ENCODE measurements at places on chromosomes 11 and 22.

- DNase-seq, result no peak
Measured at GRCh38 chr11:12102588-12103410, 7.6 kb upstream of the MICAL2 start.

GRCh38 chr11:130206141-130206540 lies 46.6 kb downstream of the ST14 start:
- no peak for DNase-seq

GRCh38 chr11:10294290-10294953 lies 403 bp upstream of the SBF2 start:
- DNase-seq, result no peak

- no peak for DNase-seq
Measured at GRCh38 chr22:48091060-48091650, 1328.7 kb downstream of the TBC1D22A start.

GRCh38 chr11:67006029-67006884 lies 16.7 kb upstream of the SYT12 start:
- no peak for DNase-seq

DNA sequence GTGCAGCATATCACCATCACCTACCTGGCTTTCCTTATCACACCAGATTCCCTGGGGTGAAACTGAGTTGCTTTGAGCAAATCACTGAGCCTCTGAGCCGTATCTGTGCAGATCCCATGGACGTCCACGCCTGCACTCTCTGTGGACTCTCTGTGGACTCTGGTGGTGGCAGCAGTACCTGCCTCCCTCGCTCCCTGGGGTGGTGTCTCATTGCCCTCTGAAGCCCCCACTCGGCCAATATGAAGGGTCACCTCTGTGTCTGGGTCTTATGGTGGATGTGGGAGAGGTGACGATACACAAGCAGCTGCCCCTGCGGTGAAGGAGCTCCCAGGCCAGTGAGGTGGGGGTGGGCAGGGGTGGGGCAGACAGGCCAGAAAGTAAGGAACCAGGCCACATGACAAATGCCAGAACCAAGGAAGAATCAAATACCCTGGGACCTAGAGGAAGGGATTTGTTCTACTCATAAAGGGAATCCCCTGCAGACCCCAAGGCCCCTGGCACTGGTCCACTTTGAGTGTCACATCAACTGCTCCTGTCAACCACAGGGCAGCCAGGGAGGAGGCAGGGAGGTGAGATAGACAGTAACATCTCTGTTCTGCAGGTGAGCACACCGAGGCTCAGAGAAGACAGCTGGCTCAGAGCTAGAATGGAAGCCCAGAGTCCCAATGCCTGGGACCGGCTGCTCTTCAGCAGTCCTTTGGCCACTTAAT lies 9.2 kb upstream of the CHST1 start:
- DNase-seq, result no peak

GRCh38 chr22:48060266-48060665 lies 1297.8 kb downstream of the TBC1D22A start:
- DNase-seq, result no peak

DNA sequence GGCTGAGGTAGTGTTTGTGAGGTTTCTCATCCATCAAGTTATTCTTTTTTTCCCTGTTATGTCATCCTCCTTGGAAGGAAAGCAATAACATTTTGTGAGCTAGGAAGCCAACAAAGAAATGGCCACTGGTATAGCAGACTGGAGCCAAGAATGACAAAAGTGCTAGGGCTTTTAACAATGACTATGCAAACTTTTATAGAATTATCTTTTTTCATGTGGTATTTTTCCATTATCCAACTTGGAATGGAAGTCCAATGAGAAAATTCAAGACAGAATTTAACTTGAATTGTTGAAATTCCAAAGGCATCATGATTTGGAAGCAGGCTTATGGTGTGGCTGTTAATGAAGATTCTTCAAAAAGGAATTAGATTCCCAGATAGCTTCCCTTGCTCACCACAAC lies 216.4 kb upstream of the PDGFD start:
- no peak for DNase-seq

- DNase-seq, result no peak
Measured at GRCh38 chr11:66734215-66734614, 5.2 kb upstream of the SPTBN2 start.

DNA sequence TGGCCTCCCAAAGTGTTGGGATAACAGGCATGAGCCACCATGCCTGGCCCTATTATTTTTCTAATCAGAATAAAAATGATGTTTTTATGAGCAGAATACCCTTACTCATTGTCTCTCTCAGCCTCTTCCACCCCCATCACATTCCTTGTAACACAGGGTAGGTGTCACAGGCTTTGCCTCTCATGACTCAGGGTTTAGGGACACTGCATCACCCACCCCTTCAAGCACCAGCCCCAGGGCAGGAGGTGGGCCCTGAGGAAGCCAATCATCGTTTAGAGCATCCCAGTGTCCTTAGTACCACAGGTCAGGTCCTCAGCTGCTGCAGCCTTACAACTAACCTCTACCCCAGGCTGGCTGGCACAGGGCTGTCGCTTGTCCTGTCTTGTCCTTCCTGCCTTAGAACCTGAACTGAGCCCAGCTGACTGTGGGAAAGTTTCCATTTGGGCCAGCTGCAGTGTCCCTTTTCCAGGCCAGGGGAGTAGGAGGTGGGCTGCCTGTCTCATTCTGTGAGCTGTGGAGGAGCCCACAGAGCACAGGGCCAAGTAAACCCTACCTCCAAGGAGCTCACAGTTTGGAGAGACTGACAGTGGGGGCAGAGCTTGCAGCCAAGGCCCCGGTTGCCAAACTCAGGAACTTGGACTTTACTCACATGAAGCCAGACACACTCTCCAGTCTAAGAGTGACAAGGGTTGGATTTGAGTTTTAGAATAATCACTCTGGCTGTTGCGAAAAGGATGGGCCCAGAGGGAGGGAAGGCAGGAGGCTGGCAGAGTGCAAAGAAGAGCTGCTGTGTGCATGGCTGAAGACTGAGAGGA lies 19.5 kb upstream of the UVRAG start:
- DNase-seq, result no peak

DNA sequence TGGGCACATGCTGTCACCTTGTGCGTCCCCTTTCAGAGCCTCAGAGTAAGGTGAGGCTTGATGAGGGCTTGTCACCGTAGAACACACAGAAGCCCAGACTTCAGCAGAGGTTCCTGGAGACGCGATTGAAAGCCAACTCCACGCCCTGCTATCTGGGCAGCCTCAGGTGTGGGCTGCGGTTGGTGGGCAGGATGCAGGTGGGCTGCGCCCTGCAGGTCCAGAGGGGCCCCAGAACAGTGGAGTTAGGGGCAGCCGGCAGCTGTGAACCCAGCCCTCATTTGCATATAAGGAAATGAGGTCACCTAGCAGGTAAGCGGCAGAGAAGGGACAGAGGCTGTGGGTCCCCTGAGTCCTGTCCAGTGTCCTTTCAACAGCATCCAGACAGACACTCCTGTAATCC lies 15.4 kb downstream of the PHLDA2 start:
- no peak for DNase-seq

DNA sequence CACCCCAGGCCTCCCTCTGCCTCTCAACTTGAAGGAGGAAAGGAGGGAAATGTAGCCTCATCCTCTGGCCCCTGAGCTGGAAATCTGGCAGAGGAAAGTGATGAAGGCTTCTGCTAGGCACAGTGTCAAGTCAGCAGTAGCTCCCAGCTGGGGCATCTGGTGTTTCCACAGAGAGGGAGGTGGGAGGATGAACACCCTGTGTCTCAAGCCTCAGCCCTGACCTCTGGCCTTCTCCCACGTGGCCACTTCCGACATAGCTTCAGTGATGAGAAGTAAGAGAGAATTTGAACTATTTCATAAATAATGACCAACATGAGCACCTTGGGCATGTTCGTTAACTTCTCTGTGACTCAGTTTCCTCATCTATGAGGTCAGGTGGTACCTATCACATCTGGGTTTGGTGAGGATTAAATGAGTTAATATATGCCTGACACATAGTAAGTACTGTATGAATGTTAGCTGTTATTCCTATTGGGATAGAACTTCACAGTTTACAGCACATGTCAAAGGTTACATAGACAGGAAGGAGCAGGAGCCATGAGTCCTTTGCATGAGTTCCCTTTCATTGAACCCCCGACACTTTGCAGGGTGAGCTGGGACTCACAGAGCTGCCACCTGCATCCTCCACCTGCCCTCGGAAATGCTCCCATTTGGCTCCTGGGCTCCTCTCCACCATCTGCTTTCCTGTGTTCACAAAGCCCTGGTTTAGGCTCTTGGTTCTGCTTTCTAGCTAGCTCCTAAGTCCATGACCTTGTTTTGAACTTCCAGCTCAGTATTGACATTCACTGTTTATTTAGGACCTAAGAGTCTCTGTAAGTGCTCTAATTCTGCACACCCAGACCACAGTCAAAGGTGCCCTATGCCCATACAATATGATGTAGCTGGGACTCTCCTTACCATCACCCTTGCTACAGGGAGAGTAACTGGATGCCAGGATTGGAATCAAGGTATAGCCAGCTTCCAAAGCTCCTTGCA lies 61.7 kb downstream of the CSNK2A3 start:
- DNase-seq, result no peak

GRCh38 chr11:102318469-102318868 lies 1.2 kb downstream of the BIRC3 start:
- DNase-seq, result no peak

DNA sequence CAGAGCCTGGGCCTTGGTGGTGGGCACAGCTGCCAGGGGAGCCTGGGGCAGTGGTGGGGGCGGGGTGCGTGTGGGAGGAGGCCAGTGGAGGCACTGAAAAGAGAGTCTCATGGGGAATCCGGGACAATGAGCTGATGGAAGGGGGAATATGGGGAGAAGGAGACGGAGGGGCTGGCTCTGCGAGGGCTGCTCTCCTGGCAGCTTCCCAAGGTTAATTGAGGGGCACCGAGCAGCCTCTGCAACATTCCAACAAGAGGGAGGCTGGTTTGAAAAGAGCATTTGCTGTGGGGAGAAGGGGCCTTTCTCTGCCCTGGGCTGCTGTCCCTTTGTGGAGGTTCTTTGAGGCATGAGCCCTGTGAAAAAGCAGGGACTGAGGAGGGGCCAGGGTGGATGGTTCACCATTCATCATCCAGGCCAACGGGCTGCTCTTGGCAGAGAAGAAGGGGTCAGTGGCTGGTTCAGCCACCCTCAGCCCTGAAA lies 9.4 kb upstream of the IGSF9B start:
- no peak for DNase-seq

DNA sequence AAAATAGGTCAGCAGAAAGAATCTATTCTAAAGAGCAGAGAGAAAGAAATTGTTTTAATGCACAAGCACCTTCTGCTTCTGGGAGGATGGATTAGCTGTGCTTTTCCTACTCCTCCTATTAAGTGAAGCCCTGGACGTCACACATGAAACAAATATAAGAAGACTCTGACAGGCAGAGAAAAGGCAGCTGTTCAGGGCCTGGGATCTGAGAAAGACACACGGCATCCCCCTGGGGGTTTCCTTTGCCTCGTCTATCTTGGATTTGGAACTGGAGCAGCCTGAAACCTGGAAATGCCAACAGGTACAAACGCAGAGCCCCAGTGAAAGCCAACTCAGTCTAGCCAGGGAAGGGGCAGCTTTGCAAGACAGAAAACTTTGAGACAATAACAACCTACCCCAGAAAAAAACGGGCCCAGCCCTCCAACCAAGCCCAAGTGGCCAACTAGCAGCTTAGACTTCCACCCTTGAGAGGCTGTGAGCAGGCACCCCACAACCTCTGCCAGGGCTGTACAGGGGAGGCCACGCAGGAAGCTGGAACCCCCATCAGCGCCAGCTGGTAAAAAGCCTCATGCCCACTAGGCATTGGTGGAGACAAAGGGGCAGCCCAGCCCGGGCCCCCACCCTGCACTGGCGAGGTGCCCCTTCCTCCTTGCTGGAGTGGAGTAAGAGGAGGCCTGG lies 7.3 kb downstream of the CERK start:
- DNase-seq, result no peak

DNA sequence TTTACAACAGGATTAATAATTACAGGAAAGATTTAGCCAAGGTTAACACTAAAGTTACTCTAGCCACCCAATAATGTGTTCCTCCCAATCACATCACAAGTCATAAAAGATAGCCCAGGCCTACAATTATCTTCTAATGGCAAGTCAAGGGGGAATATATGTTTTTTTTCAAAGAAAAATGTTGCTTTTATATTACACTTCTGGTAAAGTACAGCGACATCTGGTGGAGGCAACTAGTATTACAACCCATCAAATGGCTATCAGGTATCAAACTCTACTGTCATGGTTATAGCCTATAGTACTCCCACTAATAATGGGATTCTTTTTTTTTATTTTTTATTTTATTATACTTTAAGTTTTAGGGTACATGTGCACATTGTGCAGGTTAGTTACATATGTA lies 71.8 kb downstream of the XRRA1 start:
- no peak for DNase-seq

DNA sequence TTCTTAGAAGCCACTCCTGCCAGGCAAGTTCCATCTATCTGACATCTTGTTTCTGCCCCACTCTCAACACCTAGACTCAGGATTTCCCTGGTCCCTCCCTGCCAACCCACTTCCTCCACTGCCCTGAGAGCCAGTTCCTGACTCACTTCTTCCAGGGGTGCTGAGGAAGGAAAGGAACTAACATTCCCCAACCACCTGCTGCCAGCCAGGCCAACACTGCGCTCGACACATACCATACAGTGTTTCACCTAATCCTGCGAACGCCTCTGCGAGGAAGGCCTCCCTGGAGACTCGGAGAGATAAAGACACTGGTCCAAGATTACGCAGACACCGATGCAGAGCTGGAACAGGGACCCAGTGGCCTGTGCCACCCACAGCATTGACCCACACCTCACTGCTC lies 40.2 kb downstream of the MICAL3 start:
- DNase-seq, result no peak

GRCh38 chr11:102575012-102575411 lies 44.5 kb upstream of the MMP7 start:
- DNase-seq, result no peak

DNA sequence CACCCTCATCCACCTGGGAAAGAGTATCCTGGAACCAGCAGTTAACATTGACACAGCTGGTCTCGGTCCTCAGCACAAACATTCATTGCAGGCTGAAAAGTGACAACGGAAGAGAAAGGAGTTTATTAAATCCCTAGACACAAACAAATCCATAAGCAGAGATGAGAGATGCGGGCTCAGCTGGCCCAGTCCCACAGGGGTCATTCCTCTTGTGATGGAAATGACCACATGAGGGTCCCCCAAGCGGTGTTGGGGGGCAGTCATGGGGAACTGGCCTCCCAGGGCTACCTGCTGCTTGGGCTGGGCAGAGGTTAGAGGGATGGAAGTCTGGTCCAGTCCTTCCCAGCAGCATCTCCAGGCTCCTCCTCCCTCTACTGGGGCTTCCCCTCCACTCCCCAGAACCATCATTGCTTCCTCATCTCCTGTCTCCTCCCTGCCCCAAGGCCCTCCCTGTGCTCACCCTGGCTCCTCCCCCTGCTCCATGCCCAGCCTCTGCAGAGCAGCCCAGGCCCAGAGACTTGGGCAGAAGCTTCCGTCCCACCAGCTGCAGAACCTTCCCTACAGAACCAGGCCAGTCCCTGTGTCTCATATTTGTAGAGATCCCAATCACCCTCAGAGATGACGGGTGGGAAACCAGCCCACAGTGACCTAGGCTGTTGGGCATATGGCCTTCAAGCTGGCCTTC lies 5.4 kb upstream of the IGLL5 start:
- DNase-seq, result no peak

GRCh38 chr11:132114185-132114584 lies 743.8 kb downstream of the NTM start:
- no peak for DNase-seq
